Stimulated activated CD8-positive, alpha-beta memory T cell treated with anti-CD3 and anti-CD28 coated beads, Interleukin-4, amount 100 ng/mL, for 24 hours (primary cell): ENCODE measurements at places on chromosomes 2 and 18.

GRCh38 chr2:98717621-98718020 lies 13.3 kb downstream of the MGAT4A start:
- DNase-seq: no peak

DNA sequence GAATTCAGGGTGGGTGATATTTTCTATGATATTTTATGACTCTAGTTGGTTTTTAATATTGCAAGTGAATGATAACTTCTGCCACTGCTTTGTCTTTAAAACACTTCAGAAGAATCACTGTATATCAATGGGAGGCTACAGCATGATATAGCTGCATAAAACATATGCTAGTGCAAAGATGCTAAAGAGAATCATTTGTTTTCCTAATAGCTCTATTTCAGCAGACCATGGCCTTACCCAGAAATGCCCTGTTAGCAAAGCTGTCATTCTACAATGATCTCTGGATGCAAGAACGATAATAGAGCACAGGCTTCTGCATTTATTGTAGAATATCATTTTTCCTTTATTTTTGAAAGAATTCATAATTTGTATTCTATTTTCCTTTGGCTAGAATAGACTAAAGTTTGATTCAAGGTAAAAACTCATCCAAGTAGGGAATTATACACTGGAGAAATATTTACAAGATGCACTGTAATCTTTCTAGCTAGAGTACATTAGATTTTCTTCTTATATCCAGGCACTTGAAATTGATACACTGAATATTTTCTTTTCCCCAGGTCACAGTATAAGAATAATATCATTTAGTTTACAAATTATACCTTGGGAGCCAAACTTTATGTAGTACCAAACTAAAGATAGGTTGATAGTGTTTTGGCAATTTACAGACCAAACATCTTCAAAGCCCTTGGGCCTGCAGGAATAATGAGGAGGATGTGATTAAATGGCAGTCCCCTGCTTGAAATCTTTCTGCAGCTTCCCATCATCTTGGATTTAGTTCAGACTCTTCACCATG lies 252.6 kb upstream of the LINC00305 start:
- no peak for DNase-seq

GRCh38 chr2:18603854-18604530 lies 14.6 kb upstream of the NT5C1B start:
- DNase-seq: no peak

DNA sequence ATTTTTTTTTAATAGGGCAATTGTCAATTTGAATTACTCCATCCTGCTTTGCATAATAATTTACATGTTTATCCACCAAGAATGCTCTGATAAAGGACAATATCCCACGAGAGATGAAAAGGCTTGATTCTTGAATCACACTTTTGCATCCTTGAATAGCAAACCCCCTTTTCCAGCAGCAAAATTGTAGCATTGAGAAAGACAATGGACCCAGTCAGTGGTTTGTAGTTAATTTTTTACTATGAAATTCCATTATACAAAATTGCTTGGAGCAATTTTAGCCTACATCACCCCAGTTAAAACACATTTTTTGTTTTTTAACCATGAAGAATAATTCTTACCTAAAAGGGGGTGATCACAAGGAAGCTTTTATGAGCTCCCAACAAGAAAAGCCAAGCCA lies 255.1 kb downstream of the RND3 start:
- DNase-seq: no peak

DNA sequence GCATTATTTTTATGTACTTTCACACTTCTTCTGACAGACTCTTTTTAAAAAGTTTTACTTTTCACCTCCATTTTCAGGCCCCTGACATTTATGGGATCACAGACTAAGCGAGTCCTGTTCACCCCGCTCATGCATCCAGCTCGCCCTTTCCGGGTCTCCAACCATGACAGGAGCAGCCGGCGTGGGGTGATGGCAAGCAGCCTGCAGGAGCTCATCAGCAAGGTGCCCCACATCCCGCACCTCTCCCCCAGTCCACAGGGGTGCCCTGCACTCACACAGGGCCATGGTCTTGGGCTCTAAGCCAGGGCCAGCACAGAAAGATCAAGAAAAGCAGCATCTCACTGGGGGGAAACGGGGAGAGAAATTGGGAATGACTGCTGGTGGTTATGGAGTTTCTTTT lies 8.6 kb downstream of the CIDEA start:
- no peak for DNase-seq

GRCh38 chr18:56327191-56327885 lies 311.1 kb downstream of the TXNL1 start:
- no peak for DNase-seq

DNA sequence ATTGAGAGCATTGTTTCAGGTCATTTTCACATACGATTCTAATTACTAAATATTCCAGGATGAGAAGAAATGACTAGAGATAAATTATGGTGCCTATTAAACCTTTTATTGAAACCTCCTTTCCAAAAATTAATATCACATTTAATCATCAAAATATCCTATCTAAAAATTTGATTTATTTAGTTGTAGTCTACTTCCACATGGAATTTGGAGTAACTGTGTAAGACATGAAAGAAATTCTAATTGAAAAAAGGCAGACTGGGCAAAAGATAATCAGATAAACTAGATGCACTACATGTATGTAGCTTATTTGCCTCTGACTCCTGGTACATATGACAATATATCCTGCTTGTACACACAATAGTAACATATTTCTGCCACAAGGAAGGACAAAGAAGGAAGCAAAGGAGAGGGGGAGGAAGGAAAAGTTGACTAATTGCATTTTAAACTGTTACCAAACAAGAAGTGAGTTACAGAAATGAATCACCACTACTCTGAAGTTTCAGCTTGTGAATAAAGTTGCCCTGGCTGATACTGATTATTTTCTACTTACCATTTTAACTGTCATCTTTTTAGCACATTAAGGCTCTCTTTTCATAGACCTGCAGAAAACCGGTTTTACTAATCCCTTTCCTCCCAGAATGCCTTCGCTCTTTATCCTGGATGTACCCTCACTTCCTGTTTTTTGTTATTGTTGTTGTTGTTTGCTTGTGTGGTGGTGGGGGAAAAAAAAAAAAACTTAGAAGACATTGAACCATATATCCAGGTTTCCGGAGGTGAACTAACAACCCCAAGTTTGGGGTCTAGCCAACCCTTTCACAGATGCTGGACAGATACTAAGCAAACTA lies 28.4 kb downstream of the NRXN1 start:
- no peak for DNase-seq
